ENCODE measurements at places on chromosomes 5 and 9.

DNA sequence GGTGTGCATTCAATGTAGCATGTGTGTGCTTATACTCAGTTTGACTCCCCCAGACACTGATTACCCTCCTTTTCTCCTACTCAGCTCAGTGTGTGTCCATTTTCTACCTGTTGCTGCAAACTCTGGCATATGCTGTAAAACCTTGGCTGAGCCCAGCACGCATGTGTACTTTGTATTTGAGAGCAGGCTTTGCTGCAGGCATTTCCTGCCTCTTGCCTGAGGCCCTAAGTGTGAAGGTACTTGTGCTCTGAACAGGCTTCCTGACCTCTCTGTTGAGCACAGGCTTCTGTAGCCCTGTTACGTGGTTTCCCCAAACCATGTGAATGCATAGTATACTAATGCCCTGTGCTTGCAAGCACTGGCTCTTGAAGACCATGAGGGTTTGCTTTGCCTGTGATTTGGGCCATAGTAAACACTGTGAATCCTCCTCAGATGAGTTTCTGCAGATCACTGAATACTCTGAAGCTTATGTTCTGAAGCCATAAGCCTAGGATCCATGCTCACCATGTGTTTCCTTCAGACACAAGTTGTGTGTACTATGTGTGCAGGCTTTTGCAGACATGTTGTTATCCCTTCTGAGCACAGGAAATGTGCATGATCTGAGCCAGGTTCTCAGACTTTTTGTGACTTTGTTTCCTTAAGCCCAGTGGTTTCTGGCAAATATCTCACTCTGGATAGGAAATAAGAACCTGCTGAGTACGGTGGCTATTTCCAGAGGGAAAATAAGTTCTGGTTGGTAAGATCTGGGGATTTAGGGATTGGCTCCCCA, 124.9 kb upstream of the RUSC2 start:
- DNase-seq = no peak

GRCh38 chr5:43313854-43314457, 744 bp upstream of the HMGCS1 start:
- no peak for DNase-seq

- DNase-seq = no peak
These were observed 134.6 kb upstream of the CPEB4 start for GRCh38 chr5:173753307-173754168.

DNA sequence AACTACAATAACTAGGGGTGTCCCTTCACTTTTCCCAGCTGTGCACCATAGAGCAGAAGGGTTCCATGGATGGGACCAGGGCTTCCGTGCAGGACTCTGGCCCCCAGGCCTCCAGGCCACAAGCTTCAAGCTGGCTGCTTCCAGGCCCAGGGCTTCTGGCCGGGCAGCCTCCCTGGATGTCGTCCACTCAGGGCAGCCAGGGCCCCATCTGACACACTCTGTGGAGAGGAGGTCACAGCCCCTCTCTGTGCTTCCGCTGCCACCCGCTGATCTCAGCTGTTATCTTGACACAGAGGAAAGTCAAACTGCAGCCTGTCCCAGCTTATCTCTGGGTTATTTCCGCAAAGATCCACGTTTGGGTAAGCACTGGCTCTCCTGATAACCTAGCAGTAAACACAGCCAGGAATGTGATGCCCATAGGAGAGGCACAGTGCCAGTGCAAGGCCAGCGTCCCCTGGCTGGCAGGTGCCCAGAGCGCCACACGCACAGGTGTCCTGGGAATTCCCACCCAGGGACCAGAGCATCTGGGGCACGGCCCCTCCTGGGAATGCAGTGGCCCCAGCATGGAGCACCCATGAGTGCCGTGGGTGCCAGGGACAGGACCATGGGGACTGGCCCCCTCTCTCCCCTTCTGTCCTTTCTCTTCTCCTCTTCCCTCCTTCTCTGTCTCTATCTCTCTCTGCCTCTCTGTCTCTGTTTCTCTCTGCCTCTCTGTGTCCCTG, 15.6 kb upstream of the SLC6A19 start:
- DNase-seq = no peak

GRCh38 chr5:33230467-33231078, 210.2 kb upstream of the TARS1 start:
- DNase-seq = no peak

- DNase-seq = no peak
These were observed 102.8 kb downstream of the CMYA5 start for GRCh38 chr5:79792463-79792862.

DNA sequence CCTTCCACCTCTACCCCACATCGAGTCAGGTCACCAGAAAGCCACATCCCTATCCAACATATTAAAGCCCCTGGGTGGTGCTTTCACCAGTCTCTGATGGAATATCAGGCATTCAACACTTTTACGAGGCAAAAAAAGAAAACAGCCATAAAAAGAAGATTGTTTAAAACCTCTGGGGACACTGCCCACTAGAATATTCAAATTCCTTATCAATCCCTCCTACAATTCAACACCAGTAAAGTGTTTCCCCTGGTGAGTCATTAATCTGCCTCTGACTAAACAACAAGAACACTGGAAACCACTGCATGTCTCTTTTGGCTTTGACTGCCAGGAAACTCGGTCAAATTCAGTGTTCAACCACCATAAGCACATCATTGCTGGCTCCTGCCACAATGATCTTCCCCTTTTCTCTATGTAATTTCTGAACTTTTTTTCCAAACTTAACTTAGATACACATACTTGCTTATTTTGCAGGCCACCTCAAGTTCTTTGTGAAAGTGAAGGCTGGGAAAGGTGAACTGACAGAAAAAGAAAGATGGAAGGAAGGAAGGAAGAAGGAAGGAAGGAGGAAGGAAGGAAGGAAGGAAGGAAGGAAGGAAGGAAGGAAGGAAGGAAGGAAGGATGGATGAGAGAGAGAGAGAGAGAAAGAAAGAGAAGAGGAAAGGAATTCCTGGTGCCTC, 105.3 kb downstream of the PAX5 start:
- DNase-seq = no peak

DNA sequence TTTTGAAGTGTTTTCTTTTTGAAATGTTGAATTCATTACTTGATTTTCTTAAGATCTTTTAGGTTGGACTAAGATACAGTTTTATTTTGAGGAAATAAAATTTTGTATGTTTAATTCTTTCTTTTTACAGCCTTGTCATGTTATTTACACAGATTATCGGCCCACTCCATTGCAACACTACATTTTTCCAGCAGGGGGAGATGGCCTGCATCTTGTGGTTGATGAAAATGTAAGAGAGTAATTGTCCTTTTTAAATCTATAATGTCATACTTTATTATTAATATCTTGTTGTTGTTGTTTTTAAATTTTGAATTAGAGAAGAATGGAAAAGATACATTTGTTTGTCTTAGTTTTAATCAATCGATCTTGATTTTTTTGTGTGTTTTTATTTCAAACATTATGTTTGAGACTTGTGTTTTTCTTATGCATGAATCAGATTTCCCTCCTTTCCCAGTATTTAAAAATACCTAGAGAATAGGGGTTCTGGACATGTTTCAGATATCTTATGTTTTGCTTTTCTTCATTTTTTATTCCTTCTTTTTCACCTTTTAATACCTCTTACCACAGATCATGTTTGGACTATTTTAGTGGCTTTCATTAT, 36.7 kb downstream of the MTREX start:
- DNase-seq = peak; percentile 38

DNA sequence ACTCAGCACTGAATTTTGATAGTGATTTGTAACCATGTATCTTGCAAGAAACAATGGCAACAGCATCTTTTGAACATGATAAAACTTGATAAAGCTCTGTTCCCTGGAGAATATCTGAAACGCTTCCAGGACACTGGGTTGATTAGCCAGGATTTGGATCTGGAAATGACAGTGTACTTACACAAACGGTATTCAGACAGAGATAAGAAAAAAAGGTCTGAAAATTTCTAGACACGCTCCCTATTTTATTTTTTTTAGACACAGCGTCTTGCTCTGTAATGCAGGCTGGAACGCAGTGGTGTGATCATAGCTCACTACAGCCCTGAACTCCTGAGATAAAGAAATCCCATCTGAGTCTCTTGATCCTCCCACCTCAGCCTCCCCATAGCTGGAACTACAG, 109.0 kb downstream of the GNAQ start:
- no peak for DNase-seq

- no peak for DNase-seq
These were observed 19.2 kb upstream of the PLIN2 start for GRCh38 chr9:19146441-19147024.

DNA sequence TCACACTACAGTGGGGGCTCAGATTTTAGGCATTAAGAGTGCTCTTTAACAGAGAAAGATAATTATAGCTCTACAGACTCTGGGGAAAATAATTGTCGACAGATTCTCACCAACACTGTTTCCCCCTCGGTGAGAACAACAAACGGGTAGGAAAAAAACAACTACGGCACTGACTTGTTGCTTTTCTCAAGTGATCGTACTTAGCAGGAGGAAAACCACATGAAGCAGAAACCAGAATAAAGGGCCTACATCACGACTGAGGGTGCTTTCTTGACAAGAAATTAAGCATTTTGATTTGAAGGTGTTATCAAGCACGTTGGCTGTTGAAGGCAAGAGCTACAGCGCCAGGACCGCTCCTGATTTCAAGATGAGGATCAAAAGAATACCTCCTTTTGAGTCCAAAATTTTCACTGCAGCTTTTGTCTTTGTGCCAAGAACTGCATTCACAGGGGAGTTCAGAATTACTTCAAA, 27.2 kb upstream of the CER1 start:
- DNase-seq = no peak

Data from stimulated activated naive CD4-positive, alpha-beta T cell treated with Interleukin-2 at 50 U/mL for 16 hours (primary cell).